ENCODE measurements at places on chromosomes 2 and 18. TPM values are rescaled to one million over a fixed set of nuclear protein-coding genes. Genes with fewer than 3 reads are reported as not detected.

- no peak overlapping the region for H3K4me3 ChIP-seq
- H3K27me3 ChIP-seq: no peaks in the 10 kb centered on the region
- H3K27ac ChIP-seq: no peak overlapping the region
- no peaks in the 10 kb centered on the region for H3K36me3 ChIP-seq
- no peak for DNase-seq
Observed at GRCh38 chr2:189285962-189286645, 106.5 kb upstream of the COL5A2 start.

DNA sequence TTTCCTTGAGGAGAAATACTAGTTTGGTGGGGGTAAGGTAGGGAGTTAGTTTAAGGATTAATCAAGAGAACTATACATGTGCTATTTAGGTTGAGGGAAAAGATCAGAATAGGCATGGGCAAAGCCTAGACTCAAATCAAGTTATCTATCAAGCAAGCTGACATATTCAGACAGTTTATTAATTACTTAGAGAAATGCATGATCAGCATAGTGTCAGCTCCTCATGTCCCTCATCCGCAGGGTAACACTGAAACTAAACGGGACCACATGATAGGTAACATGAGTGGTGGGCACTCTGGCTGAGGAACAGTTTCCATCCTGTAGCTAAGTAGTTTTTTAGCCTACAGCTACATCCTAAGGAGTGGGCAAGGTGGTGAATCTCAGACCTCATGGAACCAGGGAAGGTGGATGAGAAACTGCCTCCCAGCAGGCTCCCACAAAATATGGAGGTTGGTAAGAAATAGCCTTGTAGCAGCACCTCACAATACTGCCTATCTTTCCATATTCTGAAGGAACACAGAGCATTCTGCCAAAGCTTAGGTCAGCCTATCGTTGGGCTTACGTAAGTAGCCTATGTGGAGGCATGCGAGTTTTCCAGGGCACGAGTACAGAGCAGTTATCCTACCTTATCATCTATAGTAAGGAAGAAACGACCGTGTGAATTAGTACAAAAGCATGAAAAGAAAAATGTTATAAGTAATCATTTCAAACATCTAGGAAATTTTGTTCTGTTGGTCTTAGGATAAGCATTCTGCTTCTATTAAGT is 18.4 kb downstream of the ZC3H6 start:
- H3K27ac ChIP-seq: no peak overlapping the region
- H3K27me3 ChIP-seq: no peaks in the 10 kb centered on the region
- H3K4me3 ChIP-seq: no peak overlapping the region
- no peaks in the 10 kb centered on the region for H3K36me3 ChIP-seq

DNA sequence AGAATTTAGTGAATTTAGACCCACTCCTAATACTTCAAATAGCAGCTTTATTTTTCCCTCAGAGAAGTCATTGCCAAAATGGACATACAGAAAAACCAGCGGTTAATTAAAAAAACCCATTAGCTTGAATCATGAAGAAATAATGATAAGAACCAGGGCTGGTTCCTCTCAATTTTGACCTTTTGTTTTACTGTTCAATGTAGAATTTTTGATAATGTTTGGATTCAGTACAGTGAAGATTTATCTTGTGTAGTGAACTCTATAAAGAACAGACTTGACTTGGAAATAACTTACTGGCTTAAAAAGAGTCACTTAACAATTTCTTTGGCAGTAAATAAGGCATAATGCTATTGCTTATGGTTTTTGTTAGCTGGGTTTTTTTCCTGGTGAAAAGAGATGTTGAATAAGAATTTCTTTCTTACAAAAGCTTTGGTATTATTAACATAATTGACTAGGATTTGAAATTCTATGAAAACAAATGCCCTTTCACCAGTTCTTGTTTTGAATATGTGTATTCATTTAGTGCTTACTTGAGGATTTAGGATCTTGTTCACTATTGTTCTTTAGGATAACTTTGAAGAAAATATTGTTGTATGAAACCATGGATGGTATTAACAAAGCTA is 73.4 kb upstream of the ITPRID2 start:
- no peaks in the 10 kb centered on the region for H3K27me3 ChIP-seq
- H3K36me3 ChIP-seq: no peaks in the 10 kb centered on the region
- H3K4me3 ChIP-seq: no peak overlapping the region
- no peak overlapping the region for H3K27ac ChIP-seq
- no peak for DNase-seq
- H3K4me1 ChIP-seq: no peaks in the 10 kb centered on the region

DNA sequence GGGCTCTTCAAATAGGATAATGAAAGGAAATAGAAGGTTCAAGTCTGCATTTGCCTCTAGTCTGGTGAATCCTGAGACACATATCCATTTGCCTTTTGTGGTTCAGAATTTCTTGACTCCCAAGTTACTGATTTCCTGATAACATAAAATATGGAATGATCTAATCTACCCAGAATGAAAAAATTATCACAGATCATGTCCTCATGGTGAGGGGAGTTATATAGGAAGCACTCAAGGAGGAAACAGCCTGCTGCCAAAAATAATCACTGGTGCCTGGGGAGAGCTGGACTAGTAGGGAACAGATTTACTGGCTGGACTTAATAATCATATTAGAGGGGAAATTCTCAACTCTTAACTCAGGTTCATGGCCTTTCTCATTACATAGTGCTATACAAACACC is 95.5 kb upstream of the STK17B start:
- no peaks in the 10 kb centered on the region for H3K36me3 ChIP-seq
- peaks cover 33% of the 10 kb centered on the region for H3K4me1 ChIP-seq
- DNase-seq: no peak
- no peaks in the 10 kb centered on the region for H3K27me3 ChIP-seq
- H3K27ac ChIP-seq: no peak overlapping the region

DNA sequence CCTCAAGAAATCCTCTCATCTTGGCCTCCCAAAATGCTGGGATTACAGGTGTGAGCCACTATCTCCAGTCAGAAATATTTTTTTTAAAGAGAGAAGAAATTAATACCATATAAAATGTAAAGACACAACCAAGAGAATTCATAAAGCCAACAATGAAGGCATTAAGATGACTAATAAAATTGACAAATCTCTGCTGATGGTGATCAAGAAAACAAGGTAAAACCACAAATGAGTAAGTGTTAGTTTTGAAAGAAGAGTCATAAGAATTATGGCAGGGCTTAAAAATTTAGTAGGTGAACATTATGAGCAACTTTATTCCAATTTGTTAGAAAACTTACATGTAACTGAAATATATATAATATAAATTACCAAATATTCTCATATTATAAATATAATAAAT is 752.8 kb upstream of the CELF4 start:
- no peaks in the 10 kb centered on the region for H3K36me3 ChIP-seq
- no peak overlapping the region for H3K27ac ChIP-seq
- no peak for DNase-seq
- H3K4me3 ChIP-seq: no peak overlapping the region

DNA sequence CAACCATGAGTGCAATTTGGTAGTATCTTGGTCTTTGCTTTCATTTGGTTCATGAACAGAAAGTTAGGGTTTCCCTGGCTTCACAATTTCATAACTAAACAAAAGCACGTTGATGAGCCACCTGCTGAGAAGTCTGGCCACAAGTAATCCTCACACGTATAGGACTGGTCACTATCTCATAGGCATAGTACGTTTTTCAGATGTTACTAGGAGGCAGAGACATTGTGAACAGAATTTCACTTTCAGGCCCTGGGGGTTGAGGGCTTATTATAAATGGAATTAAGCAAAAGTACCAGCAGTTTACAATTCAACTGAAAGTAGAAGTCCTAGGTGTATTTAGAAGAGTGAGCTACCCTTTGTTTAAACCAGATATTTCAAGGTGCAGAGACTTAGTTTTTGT is 277.1 kb downstream of the ALPK2 start:
- H3K4me3 ChIP-seq: no peak overlapping the region
- H3K27me3 ChIP-seq: no peaks in the 10 kb centered on the region
- no peak overlapping the region for H3K27ac ChIP-seq
- DNase-seq: no peak

GRCh38 chr2:226564667-226565066 is 235.0 kb downstream of the IRS1 start:
- no peak overlapping the region for H3K27ac ChIP-seq
- DNase-seq: no peak
- H3K4me3 ChIP-seq: no peak overlapping the region
- H3K36me3 ChIP-seq: no peaks in the 10 kb centered on the region
- H3K4me1 ChIP-seq: no peaks in the 10 kb centered on the region

- DNase-seq: no peak
- H3K27me3 ChIP-seq: no peaks in the 10 kb centered on the region
- no peaks in the 10 kb centered on the region for H3K36me3 ChIP-seq
- H3K27ac ChIP-seq: no peak overlapping the region
- H3K4me1 ChIP-seq: peaks cover 9% of the 10 kb centered on the region
Observed at GRCh38 chr2:43776324-43776723, 2.5 kb downstream of the DYNC2LI1 start.

DNA sequence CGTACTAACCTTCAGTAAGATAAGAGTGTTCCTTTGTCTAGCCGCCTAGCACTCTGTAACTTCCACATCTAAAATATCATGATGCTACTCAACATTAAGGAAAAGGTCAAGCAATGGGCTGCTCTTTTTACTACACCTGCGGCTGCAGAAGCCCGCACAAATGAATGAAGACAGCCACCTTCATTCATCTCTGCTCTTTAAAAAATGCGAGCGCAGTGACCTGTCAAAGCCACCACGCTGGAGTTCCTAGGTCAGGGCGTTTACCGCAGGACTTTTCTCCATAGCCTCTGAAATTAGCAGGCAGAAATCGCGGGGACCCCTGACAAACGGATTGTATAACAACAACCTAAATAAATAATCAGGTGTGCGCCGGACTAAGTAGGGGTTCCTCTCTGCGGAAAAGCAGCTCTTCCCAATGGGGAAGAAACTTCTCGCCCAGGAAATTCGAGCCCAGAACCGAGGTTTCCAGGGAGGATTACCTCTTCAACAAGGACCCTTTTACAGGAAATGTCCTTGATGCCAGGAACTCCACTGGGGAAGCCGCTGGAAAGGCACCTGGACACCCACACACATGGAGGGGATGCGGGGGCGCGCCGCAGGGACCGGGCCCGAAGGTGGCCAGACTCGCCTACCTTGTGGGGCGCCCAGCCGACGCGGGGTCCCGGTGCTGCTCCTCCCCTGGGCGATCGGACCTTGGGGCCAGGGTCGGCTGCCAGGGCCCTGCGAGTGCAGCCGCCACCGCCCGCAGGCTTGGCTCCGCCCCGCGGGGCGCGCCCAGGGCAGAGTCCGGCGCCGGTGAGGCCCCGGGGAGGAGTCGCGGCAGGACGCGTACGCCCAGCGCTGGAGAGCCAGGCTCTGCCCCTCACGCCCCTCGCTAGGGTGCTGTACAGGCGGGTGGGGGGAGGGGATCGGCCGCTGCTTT is at the start of gene CCDC68:
Gene CCDC68 (minus strand): TSS at position 758 of the 922 bp plus-strand sequence. CDS start 16,670 bp downstream, outside the sequence.
- no peaks in the 10 kb centered on the region for H3K4me1 ChIP-seq
- H3K27me3 ChIP-seq: peaks cover 13% of the 10 kb centered on the region
- H3K27ac ChIP-seq: no peak within 1 kb of the TSS
- H3K36me3 ChIP-seq: no peaks in the 10 kb centered on the region
- no peak within 1 kb of the TSS for H3K4me3 ChIP-seq

DNA sequence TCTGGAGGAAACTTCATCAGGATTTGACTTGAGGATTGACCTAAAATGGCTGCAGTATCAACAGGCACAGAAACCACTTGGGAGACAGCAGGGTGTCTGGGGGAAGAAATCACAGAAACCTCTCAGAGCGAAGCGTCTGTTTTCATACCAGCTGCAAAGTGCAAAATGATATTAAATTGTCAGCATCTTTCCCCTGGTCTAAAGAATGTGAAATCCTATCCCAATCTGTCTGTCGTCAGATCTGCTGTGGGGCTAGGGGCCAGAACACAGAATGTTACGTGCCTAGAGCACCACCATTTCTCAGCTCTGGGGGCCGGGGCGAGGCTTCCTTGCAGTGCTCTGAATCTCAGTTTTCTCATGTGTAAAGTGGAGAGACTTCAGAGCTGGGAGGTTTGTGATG is 54.1 kb upstream of the MYCN start:
- no peaks in the 10 kb centered on the region for H3K36me3 ChIP-seq
- H3K27me3 ChIP-seq: no peaks in the 10 kb centered on the region
- H3K4me3 ChIP-seq: no peak overlapping the region

Gene WIPF1
- total RNA-seq: 4.8 TPM

Gene CNDP1
- not detected for total RNA-seq
